ENCODE measurements at places on chromosomes 11 and 22.

DNA sequence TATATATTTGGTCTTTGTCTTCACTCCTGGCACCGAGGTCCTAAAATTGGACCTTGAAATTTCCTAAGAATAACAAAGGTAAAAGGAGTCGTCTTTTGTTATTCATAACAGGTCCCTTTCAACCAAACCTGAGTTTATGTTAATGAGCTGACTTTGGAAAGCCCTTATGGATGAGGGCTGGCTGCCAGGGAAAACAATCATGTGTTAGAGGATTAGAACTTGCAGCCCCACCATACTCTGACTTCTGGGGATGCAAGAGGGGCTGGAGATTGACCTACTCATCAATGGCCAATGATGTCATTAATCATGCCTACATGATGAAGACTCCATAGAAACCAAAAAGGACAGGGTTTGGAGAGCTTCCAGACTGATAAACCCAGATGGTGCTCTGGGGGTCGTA lies 118.9 kb downstream of the MRTFA start:
- no peak for DNase-seq

DNA sequence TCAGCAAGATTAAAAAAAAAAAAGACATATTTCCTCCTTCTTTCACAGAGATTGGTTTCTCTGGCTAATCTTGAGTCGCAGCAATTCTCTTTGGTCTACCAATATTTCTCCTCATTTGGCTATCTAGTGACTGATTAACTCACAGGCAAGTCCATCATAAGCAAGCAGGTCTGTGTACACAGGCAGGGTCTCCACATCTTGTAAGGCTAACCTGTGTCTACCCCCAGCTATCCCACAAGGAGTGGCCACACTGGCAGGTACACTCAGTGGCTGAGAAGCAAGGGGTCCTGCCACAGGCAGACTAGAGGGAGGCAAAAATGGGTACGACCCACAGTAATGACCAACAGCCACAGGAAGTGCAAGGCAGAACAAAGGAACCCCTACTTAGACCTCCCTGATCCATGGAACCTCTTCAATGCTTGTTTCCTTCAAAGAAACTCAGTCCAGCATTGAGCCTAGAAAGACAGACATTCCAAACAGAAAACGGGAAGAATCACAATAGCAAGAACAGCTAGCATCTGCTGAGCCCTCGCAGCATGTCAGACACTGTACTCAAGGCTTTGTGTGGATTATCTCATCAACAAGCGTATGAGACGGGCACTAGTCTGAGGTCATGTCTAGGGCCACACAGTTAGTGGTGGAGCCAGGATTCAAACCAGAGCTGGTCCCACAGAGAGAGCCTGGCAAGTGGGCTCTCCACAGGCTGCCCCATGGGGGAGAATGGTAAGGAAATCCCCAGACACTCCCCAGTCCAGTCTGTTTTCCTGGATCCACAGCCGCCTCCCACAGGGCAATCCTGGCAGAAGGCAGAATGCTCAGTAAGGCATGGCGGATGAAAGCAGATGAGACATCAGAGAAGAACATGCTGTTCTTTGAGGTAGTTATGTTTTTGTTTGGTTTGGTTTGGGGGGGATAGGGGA lies 34.3 kb downstream of the PLEKHA7 start:
- DNase-seq = no peak

DNA sequence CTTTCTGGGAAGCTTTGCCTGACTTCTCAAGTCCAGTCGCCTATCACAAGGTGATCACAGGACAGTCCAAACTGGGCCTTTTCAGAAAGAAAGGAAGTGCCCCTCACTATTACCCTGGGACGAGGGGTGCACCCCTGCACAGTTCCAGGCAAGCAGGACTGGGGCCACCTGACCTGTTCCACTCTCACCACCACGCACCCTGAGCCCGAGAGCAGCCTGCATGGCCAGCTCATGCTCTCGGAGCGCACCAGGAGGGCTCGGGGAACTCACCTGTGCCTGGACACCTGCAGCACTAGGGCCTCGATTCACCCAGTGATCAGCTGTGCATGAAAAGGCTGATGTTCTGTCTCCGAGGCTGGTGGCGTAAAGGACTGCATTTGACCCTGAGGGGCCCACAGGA lies 12.8 kb upstream of the FGF4 start:
- DNase-seq = no peak

- no peak for DNase-seq
These were observed 22.9 kb upstream of the FGF3 start for GRCh38 chr11:69841859-69842698.

DNA sequence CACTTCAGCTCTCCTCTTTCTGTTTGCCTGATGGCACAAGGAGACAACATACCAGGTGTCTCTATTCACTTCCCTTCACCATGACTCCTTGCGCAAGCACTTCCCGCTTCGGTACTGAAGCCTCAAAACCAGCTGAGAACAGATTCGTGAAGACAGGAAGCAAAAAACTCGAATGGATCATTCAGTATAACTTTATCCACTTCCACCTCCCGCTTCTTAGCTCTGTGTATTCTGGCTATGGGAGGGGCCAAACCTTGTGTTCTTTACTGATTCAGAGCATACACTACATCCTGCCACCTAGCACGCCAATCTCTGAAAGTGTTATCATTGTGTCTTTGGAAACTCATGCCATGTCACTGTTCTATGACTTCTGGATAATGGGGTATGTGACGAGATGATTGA lies 62.2 kb upstream of the ADA2 start:
- no peak for DNase-seq

DNA sequence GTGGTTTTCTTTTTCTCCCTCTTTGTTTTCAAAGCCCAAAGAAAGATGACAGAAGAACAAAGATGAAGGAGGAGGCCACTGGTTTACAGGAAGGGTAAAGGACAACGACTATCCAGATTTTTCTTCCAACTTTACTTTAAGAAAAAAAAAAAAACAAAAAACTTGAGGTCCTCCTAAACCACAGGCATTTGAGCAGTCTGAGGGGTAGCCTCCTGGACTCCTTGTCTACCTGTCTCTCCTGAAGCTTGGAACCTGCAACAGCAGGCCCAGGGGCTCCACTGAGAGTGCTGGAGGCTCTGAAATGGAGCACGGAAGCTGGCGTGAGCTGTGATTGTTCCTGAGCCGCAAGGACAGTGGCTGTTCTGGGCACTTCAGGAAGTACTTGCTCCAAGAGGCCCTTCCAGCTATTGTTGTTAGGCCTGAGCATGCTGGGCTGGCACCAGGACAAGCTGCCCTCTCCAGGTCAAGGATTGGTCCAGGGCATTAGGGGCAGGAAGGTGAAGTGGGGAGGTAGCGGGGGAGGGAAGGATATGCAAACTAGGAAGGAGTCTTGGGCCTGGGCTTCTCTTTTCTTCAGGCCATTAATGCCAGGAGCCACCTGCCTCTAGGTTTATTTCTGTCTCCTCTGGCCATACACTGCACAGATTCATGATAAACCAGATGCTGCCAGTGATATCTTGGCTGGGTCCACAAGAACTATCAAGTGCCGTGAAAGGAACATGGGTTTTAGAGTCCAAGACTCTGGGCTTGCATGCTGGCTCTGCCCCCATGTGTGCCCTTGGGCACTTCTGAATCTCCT lies 147.3 kb downstream of the CCDC34 start:
- no peak for DNase-seq

DNA sequence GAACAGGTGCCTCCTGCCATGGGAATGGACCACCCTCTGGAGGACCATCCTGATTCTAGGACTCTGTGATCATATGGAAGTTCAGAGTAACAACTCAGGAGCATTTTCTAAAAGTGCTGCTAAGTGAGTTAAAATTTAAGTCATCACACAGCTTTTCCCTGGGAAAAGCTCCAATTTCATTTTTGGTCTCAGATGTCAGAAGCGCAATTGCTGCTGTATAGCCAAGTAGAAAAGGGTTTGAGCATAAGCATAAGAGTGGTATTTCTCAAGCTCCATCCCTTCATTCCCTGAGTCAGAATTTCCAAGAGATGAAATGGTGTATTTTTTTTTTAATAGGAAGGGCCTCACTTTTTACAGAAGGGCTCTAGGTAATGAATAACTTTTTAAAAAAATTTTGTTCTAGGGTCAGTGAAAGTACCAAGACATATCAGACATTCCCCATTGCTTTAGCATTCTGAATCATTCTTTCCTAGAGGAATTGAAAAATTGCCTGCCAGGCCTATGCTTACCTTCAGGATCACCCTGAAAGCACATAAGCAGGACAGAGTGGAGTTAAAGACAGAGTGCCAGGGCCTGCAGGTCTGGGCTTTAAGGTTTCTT lies 564.5 kb upstream of the ISX start:
- DNase-seq = no peak

DNA sequence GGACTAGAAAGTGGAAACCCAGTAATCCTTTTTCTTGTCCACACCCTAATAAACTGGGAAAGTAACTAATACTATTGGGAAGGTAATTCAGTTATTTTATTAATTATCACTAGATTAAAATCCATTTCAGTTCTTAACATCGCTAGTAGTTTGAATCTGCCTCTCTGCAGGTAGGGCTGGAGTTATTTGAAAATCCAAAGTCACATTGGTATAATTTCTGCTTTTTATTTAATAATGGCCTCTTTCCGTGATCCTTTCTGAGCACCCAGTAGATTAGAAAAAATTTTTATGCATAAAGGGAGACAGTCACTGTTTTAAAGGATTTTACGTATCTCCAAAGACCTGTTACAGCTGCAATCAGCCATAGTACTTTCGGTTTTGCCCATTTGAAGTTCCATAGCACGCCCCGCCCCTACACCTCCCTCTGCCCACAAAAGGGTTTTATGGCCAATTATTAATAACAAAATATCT lies 605 bp upstream of the COPB1 start:
- DNase-seq = peak; percentile 35

GRCh38 chr22:44338906-44339305 lies 26.2 kb upstream of the SHISAL1 start:
- DNase-seq = no peak

GRCh38 chr22:50517495-50518260 lies 7.7 kb downstream of the SCO2 start:
- no peak for DNase-seq

GRCh38 chr11:1728931-1729691 lies 21.3 kb downstream of the IFITM10 start:
- DNase-seq = no peak

GRCh38 chr11:15216678-15217077 lies 102.0 kb downstream of the INSC start:
- no peak for DNase-seq

GRCh38 chr22:46196278-46196677 lies 46.0 kb downstream of the PPARA start:
- DNase-seq = no peak

DNA sequence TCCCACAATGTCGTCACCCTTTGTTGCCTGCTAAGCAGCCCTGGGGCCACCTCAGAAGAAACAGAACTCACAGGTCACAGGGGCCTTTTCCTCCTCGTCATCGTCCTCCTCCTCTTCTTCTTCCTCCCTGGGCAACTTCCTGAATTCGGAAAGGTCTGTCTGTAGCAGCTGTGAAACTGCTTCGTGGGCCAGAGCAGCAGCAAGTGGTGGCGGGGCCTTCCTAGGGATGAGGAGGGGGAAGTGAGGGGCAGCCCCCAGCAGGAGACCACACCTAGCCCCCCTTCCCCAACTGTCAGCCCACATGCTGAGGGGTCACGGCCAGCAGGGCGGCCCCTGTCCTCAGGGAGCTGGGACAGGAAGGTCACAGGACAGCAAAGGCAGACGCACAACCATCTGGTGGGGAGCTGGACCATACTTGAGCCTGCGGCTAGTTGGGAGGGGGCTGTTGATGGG lies 13.2 kb downstream of the PPM1F start:
- DNase-seq = no peak

GRCh38 chr22:44642096-44642644 lies 59.8 kb upstream of the PRR5 start:
- no peak for DNase-seq

GRCh38 chr11:74543991-74544390 lies 48.4 kb upstream of the POLD3 start:
- DNase-seq = no peak

DNA sequence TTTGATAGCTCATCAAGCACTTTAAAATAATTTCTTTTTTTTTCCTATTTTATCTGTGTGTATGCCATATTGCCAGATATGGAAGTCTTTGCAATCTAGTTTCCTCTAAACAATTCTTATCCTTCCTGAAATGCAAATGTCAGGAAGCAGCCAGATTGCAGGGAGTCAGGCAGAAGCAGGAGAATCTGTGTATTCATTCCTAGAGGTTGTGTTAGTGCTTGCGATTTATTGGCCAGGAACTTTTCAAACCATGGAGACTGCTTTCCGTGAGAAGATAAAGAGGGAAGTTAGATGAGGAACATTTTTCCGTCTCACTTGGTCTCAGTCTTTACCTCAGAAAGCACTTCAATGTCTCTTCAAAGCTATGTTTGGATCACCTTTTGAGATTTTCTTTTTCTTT lies 91.9 kb downstream of the GRAMD1B start:
- no peak for DNase-seq

GRCh38 chr11:61173456-61173855 lies 12.2 kb upstream of the VPS37C start:
- DNase-seq = no peak

GRCh38 chr11:103587901-103588788 lies 448.3 kb upstream of the DDI1 start:
- peak; percentile 64 for DNase-seq

GRCh38 chr11:6629892-6630631 lies 10.8 kb upstream of the TPP1 start:
- no peak for DNase-seq

DNA sequence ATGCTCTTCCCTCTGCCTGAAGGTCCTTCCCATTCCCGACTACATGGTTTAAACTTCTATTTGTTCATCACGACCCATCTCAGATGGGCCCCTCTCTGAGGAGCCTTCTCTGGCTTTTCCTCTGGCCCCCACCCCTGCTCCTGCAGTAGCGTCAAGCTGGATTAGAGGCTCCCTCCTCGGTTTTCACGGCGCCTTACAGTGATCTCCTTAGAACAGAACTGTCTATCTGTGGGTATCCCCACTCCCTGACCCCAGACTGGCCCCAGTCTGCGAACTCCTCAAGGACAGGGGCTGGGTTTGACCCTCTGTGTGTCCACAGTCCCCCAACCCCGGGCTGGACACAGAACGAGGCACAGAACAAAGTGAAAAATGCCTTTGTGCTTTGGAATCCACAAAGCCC lies 2.8 kb downstream of the PLEKHB1 start:
- no peak for DNase-seq

- no peak for DNase-seq
These were observed 470.5 kb downstream of the ETS1 start for GRCh38 chr11:128116885-128117284.

DNA sequence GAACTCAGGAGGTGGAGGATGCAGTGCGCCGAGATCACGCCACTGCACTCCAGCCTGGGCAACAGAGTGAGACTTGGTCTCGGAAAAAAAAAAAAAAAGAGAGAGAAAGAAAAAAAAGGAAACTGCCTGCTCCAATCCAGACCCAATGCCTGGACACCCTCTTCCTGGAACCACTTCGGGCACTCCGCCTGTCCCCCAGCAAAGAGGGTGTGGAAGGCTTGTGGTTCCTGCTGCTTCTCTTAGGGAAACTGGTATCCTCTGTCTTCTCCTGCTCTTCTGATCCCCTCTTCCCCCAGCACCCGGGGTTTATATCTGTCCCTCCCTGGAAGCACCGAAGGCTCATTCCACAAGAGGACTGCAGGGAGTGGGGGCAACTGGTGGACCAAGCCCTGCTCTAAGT lies 12.9 kb downstream of the CHRNA10 start:
- no peak for DNase-seq

GRCh38 chr11:133104009-133104744 lies 428.1 kb downstream of the OPCML start:
- no peak for DNase-seq

GRCh38 chr11:93655581-93656255 lies 5.8 kb upstream of the CEP295 start:
- DNase-seq = no peak
